CD4-positive, alpha-beta T cell (primary cell): ENCODE measurements at places on chromosomes 13 and 19. TPM values are rescaled to one million over a fixed set of nuclear protein-coding genes. Genes with fewer than 3 reads are reported as not detected.

Gene PEG3
- total RNA-seq: 0.06 TPM

GRCh38 chr13:24085662-24086061 lies 74.9 kb upstream of the SPATA13 start:
- no peaks in the 10 kb centered on the region for H3K27me3 ChIP-seq
- H3K27ac ChIP-seq: no peak overlapping the region
- DNase-seq: no peak
- no peaks in the 10 kb centered on the region for H3K4me1 ChIP-seq
- H3K36me3 ChIP-seq: no peaks in the 10 kb centered on the region

DNA sequence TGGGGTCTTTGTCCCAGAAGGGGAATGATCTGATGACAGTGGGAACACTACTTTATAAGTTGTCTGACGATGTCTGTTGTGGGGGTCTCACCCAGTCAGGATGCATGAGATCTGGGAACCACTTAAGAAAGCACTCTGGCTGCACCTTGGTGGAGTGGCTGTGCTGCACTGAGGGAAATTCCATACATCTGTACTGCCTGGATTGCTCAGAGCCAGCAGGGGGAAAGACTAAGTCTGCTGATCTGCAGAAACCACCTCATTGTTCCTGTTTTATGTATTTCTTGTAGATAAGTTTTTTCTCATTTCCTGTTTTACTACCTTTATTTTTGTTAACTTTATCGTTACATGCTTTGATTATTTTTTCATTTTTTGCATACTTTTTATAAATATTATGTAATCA lies 27.3 kb downstream of the ZNF430 start:
- H3K4me1 ChIP-seq: no peaks in the 10 kb centered on the region
- no peaks in the 10 kb centered on the region for H3K27me3 ChIP-seq
- no peak overlapping the region for H3K27ac ChIP-seq
- no peak overlapping the region for H3K4me3 ChIP-seq
- DNase-seq: no peak

DNA sequence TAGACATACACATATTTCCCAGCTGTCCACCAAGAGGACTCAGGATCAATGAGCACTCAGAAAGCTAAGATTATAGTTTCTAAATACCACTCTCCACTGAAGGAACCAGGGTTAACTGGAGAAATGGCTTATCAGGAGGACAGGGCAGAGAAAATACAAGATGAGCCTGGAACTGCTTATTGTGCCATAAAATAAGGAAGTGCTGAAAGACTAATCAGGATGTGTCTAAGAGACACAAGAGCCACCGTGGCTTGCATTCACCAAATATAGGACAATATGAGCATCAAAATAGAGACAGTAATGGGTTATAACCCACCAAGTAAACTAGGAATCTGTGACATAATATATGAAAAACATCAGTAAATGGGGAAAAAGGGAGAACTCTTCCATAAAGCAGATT lies 32.8 kb downstream of the KLF12 start:
- no peak for DNase-seq
- H3K4me1 ChIP-seq: peaks cover 28% of the 10 kb centered on the region
- H3K4me3 ChIP-seq: no peak overlapping the region

DNA sequence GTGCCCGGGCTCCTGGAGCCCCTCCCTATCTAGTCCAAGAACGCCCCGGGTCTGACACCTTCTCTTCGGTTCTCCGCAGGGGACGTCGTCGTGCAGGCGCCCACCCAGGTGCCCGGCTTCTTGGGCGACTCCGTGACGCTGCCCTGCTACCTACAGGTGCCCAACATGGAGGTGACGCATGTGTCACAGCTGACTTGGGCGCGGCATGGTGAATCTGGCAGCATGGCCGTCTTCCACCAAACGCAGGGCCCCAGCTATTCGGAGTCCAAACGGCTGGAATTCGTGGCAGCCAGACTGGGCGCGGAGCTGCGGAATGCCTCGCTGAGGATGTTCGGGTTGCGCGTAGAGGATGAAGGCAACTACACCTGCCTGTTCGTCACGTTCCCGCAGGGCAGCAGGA lies 3.4 kb downstream of the PVR start:
- peaks cover 15% of the 10 kb centered on the region for H3K27me3 ChIP-seq
- no peaks in the 10 kb centered on the region for H3K36me3 ChIP-seq
- peaks cover 10% of the 10 kb centered on the region for H3K4me1 ChIP-seq
- DNase-seq: no peak

DNA sequence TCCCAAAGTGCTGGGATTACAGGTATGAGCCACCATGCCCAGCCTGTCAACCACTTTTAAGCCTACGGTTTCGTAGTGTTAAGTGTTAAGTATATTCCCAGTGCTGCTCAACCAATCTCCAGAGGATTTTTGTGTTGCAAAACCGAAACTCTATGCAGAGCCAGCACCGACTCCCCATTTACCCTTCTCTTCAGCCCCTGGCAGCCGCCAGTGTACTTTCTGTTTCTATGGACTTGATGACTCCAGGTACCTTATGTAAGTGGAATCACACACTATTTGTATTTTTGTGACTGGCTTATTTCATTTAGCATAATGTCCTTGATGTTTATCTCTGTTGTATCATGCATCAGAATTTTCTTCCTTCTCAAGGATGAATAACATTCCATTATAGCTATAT lies 1.1 kb downstream of the SULT2A1 start:
- no peak overlapping the region for H3K4me3 ChIP-seq
- no peaks in the 10 kb centered on the region for H3K36me3 ChIP-seq
- H3K27ac ChIP-seq: no peak overlapping the region
- H3K27me3 ChIP-seq: peaks cover 2% of the 10 kb centered on the region
- DNase-seq: no peak
- no peaks in the 10 kb centered on the region for H3K4me1 ChIP-seq

- no peaks in the 10 kb centered on the region for H3K36me3 ChIP-seq
- no peaks in the 10 kb centered on the region for H3K4me1 ChIP-seq
- no peak overlapping the region for H3K27ac ChIP-seq
- H3K27me3 ChIP-seq: no peaks in the 10 kb centered on the region
- peak; percentile 76 for DNase-seq
Observed at GRCh38 chr13:22278336-22278929, 607.6 kb downstream of the FGF9 start.

GRCh38 chr19:3725640-3726310 lies 17.6 kb downstream of the TJP3 start:
- peaks cover 25% of the 10 kb centered on the region for H3K4me1 ChIP-seq
- no peak for DNase-seq
- no peaks in the 10 kb centered on the region for H3K36me3 ChIP-seq
- H3K4me3 ChIP-seq: no peak overlapping the region
- H3K27ac ChIP-seq: no peak overlapping the region
